ENCODE measurements at places on chromosomes 4 and X.

- DNase-seq: no peak
Observed at GRCh38 chr4:2936773-2937145, 26.4 kb downstream of the NOP14 start.

GRCh38 chrX:104641176-104641575, 75.2 kb downstream of the IL1RAPL2 start:
- no peak for DNase-seq

DNA sequence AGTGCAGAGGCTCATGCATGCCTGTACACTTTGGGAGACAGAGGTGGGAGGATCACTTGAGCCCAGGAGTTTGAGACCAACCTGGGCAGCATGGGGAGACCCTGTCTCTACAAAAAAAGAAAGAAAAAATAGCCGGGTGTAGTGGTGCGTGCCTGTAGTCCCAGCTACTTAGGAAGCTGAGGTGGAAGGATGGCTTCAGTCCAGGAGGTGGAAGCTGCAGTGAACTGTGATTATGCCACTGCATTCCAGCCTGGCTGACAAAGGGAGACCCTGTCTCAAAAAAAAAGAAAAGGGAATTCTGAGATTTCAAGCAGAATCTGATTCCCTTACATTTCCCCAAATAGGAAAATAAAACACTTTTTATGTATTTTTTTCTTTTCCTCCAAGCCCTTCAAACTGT, 83.5 kb downstream of the SYNPO2 start:
- DNase-seq: no peak

GRCh38 chr4:98659741-98660462, 1.5 kb upstream of the TSPAN5 start:
- DNase-seq: no peak

GRCh38 chr4:183674153-183674552, 15.1 kb downstream of the TRAPPC11 start:
- no peak for DNase-seq

DNA sequence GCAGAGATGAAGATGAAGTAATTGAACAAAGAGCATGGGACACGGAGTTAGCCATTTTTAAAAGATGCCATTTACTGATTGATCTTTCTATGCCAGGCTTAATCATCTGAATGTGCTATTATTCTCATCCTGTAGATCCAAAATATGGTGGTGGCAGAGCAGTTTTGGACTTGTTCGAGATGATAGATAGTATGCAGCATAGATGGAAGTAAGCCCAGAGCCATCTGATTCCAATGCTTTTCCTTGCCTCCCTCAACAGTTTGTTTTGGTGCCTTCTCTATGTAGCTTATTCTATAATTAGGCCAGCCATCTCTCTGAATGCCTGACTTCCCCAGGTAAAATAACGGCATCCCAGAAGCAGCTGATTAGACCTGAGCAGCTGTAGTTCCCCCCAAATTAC, 152.6 kb upstream of the CLNK start:
- DNase-seq: no peak

Data from stimulated activated CD8-positive, alpha-beta memory T cell treated with anti-CD3 and anti-CD28 coated beads, Interleukin-12 subunit alpha, Interleukin-12 subunit beta, amount 100 ng/mL, for 4 hours (primary cell).